Effector memory CD4-positive, alpha-beta T cell (primary cell): ENCODE measurements at places on chromosomes 16 and 17.

GRCh38 chr17:80408872-80409271 is 6.1 kb upstream of the ENDOV start:
- no peak for DNase-seq

DNA sequence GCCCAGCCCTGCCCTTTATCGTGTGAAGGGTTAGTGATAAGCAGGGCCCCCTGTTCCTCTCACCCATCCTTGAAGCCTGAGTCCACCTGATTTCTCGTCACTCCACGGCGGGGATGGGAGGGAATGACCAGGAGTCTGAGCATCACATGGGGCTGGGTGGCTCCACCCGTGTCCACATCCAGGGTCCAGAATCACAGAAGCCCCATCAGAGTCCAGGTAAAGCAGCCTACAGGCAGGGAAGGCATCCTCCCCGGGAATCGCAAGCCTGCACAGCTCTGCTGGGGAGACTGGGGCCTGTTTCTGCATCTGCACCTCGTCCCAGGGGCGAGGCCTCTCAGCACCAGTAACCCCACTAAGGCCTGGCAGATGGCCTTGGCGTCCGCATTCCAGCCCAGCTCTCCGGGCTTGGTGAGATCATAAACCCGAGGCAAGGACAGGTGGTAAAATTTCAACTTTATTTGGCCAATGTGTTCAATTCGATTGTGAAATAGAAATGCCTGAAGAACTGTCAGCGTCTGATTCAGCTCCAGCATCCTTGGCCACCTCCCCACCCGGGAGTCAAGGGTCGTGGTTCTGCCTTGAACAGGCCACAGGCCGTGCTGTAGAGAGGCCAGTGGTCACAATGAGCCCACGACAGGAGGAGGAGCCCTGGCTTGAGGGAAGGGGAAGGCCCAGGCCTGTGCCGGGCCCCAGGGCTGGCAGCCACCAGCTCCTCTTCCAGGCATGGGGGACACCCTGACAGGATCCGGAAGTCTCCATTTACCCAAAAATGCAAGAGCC is 8.1 kb upstream of the PPP1R27 start:
- no peak for DNase-seq

GRCh38 chr17:56317351-56318208 is 164.3 kb downstream of the ANKFN1 start:
- DNase-seq: no peak

DNA sequence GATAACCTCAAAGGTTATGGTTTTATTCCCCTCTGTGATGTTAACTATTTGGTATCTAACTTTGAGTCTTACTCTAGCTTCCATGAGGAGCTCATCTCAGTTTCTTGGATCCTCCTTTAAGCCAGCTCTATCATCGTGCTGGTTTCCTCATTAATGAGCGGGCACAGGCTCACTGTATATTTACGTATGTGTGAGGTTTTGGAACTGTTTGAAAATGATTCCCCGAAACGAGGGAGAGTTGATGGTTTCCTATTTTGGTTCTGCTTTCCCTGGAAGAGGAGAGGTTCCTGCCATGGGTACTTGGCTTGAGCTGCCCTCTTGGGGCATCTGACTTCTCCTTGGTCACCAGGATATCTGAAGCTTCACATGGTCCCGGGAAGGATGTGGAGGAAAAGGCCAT is 32.7 kb upstream of the PIK3R6 start:
- no peak for DNase-seq

DNA sequence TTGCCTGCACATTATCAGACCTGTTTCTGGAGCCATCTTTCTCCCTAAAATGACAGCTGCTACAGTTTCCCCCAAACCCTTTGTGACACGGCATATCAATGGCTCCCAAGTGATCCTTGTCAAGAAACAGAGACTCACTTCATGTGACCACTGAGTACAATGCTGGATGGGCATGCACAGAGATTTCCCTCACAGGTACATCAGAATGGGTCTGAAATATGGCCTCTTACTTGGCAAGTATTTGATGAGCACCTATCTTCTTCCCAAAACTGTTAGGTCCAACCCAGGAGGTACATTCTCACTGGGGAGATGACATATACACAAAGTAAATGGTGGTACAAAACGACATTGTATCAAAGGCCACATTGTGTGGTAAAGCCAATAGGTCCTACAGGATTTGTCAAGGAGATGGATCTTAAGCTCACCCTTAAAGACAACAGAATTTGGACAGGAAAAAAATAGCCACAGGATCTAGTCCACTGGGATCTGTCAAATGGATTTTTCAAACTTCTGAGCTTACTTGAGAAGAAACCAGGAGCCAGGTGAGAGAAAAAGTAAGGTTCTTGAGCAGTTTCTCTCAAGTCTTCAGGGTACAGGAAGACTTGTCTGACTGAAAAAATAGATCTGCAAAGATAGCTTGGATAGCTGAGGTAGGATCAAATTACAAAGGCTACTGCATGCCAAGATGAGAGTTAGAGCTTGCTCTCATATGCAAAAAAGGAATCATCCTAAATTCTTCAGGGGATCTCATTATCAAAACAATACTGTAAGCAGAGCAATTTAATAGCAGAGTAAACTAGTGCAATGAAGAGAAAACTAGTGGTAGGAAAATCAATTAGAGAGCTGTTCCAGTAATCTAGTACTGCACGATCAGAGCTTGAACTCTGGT is 28.8 kb downstream of the RNF43 start:
- DNase-seq: no peak

GRCh38 chr17:31202968-31203367 is 94.1 kb downstream of the OMG start:
- DNase-seq: no peak

DNA sequence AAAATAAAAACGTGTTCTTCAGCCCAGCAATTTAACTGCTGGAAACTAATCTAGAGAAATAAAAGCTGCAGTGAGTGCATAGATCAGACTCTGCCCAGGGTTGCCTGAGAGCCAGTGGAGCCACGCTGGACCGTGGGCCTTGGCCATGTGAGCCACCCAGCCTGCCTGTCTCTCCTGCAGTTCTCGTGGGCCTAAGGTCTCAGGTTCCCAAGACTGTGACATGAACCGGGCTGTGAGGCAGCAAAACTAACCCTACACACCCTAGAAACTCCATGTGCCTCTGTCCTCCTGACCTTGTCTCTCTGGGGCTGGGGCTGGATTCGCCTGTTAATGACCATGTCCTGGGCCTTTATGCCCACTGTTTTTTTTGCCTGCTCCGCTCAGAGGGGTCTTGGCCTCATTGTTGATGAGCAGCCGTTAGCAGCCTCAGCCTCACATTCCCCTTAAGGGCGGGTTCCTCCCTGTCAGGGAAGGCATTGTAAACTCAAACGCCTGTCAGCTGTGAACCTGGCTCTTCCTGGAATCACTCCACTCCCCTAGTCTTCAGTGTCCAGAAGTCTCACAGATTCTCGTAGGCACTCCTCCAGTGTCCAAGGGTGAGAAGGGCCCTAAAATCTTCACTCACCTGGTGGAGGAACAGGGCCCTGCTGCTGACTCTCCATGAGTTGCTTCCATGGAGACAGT is 16.9 kb downstream of the C16orf90 start:
- DNase-seq: no peak

DNA sequence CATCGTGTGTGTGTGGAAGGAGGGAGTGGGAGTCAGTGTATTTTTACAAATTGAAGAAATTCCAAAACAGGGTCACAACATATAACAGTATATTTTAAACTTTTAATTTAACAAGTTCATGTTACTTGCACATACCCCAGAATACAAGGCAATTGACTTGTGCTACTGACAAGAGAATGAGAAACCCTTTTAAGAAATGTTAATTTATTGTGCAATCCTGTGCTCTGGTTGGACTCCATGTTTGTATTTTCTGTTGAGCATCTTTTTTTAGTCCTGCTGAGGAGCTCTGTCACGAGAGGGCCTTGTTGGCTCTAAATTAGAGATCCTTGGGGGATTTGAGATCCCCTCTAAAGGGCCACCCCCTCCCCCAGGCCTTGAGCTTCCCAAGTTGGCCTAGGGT is 1.1 kb upstream of the EMP2 start:
- no peak for DNase-seq

GRCh38 chr17:13508896-13509295 is 92.8 kb downstream of the HS3ST3A1 start:
- DNase-seq: no peak

DNA sequence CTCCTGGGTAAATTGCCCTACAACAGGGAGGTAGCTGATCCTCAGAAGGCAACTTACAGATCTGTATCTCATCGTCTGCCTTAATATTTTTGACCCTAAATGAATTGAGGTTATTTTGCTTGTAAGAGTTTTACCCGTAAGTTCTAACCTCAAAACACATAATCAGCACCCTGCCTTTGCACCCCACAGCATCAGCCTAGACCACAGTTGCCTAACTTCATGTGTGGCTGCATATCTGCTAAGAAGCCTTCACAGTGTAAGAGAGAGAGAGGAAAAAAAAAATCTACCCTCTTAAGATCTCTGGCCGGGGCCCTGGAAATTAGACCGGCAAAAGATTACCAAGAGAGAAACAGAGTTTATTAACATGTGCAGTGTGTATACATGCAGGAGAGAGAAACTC is 76.9 kb downstream of the ARHGAP44 start:
- DNase-seq: no peak
